ENCODE measurements at places on chromosomes 2 and 18. TPM values are rescaled to one million over a fixed set of nuclear protein-coding genes. Genes with fewer than 3 reads are reported as not detected.

Gene CHAC2
- polyA plus RNA-seq = 2.1 TPM

DNA sequence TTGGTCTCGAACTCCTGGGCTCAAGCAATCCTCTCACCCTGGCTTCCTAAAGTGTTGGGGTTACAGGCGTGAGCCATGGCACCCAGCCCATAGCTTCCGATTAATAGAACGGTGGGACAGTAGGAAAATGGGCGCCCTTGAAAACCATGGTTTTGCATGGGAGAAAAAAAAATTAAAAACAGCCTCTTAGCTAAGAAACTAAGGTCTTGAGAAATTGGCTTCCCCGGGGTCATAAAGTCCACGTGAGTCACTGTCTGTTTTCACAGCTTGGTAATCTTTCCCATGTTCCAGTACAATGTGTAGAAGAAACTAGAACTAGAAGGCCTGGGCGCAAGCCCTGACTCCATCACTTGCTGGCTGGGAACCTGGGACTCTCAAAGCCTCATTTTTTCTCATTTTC is 20.7 kb downstream of the B3GNT2 start:
- DNase-seq = no peak

- peak; percentile 49 for DNase-seq
Measured at GRCh38 chr2:179613701-179614100, 247.7 kb downstream of the ZNF385B start.

Gene FOXD4L1
- not detected for polyA plus RNA-seq

DNA sequence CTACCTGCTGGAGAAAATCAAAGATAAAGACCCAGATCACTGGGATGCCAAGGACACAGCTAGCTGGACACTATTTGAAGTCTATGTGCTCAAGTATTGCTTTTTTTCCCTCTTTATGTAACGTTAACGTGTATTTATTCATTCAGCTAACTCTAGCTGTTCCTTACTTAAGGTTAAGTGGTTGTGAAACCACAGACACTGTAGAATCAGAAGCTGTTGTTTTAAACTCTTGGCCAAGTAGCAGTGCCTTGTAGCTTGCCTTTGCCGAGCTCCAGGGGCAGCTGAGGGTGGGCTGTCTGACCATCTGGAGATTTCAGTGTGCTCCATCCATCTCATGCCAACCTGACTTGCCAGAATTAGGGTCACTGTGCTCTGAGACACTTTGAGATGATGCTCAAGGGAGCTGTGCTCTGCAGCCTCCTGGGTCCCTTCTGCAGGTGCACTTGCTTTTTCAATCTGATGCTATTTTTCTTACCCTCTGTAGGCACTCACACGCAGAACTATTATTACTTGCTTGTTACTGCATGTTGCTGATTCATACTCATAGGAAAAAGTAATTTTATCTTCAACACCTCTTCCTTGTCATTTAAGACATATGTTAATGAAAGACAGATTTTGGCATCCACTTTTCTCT is 116.2 kb downstream of the METTL8 start:
- DNase-seq = no peak

DNA sequence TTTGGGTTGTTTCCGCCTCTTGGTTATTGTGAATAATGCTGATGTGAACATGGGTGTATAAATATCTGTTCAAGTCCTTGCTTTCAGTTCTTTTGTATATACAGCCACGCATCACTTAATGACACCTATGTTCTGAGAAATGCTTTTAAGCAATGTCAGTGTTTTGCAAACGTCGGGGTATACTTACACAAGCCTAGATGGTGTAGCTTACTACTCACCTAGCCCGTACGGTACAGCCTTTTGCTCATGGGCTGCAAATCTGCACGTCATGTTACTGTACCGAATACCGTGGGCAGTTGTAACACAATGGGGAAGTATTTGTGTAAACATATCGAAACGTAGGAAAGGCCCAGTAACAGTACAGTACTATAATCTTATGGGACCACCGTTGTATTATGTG is 12.4 kb downstream of the RALB start:
- DNase-seq = no peak

Gene TMEM150A
- polyA plus RNA-seq = 15.9 TPM

DNA sequence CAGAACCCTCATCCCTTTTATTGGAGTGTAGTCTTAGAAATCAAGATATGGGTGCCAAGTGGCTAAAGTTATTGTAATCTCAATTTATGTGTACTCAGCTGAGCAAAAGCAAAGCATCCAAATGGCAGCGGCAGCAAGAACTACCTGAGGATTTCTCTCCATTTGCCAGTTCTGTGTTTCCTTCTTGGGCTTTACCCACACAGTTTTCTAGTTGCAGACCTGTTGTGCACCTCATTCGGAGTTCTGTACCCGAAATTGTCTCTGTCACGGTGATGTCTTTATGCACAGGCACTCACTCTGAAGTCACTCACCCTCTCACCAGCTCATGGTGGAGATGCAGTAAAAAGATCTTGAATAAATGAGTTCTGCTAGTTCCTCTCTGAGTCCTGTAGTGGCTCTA is 43.6 kb downstream of the INPP4A start:
- DNase-seq = no peak

DNA sequence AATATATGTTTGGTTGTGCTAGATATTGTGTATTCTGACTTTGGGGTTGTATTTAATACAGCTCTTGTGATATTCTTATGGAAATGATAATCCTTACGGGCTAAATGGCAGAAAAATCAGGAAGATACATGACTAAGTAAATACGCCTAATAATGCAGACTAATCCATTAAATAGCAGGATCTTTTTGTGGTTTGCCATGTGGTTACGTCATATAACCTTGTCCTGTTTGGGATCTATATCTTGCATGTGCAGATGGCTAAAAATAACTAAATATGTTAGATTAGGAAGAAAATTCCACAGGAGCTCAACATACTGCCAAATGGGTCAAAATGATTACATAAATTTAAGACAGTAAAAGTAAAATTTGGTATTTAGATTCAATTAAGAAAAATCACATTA is 83.0 kb downstream of the NEB start:
- DNase-seq = no peak

GRCh38 chr2:163269374-163270021 is 430.9 kb upstream of the KCNH7 start:
- no peak for DNase-seq

DNA sequence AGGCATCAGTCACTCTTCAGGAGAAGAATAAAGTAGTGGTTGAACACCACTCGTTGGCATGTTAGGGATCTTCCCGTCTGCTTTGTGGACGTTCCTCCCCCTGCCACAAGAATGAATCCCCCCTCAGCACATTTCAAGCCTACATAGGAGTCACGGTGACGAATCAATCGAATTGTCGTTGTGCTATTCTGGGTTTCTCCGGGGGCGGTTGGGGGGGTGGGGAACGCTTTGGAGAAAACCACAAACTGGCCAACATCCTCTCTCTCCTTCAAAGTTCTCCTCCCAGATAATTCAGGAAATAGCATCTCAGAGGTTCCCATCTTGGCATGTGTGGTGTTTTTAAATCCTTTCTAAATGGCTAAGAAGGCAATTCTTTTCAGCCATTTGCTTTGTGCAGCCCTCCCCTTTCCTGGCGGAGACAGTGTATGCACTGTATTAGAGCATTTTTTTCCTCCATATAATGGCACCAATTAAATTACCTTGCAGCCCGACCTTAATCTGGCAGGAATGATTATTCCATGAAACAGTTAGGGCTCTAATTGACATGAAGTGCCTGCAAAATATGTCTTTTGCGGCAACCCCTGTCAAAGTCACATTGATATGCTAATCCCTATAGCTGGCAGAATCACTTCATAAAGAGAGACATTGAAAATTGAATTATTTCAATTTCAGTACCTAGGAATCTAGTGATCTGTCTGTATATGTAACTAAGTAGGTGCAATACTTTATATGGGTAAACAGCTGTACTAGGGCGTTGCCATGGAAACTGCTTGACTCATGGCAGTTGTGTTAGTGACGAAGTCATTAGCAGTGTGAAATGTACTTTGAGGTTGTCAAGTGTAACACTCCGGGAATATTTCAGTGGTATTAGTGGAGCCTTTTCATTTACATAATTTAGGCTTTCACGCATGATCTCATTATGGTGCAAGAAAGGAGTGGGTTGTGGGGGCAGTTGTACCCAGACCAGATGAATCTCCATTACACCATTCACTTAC is 323.4 kb upstream of the SLC14A2 start:
- no peak for DNase-seq

DNA sequence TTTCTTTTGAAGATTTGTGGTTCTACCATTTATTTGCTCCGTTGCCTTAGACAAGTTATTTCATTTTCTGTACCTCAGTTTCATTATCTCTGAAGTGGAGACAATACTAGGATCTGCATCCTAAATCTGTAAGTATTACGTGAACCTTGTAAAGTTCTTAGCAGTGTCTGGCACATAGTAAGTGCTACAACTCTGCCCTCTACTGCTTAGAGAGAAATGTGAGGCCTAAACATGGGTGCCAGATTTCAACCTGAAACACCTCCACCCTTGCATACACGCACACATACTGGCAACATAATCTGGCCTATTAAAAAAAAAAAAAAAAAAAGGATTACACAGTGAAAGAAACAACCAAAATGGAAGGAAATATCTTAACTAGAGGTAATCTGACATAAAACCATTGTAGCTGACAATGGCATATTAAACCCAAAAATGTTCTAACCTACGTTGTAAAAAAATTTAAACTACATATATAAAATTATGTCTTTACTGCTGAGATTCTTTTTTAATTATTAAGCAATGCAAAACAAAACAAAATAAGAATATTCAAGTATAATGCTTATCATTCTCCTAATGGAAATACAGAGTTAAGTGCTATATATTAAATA is 132.6 kb downstream of the MAP2 start:
- DNase-seq = no peak

DNA sequence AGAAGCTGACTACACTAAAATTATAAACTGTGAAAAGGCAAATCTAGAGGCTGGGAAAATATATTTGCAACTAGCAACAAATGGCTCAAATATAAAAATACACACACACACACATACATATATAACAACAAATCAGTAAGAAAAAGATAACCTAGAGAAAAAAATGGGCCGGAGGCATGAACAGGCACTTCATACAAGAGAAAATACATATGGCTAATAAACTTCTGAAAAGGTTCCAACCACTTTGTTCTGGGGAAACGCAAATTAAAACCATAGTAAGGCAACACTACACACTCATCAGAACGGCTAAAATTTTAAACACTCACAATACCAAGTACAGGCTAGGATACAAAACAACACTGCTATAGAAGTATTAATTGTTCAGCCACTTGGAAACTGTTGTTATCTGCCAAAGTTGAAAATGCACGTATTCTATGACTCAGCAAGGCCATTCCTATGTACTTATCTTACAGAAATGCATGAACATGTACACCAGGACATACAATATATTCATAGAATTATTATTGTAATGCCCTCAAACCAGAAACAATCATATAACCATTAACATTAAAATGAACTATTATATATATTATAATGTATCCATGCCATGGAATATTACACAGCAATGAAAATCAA is 15.6 kb downstream of the WDSUB1 start:
- DNase-seq = no peak

- no peak for DNase-seq
Measured at GRCh38 chr2:240205348-240205747, 64.9 kb upstream of the OTOS start.

- no peak for DNase-seq
Measured at GRCh38 chr18:27577265-27577664, 392.2 kb upstream of the CHST9 start.

- no peak for DNase-seq
Measured at GRCh38 chr18:45802814-45803492, 22.5 kb upstream of the SIGLEC15 start.

DNA sequence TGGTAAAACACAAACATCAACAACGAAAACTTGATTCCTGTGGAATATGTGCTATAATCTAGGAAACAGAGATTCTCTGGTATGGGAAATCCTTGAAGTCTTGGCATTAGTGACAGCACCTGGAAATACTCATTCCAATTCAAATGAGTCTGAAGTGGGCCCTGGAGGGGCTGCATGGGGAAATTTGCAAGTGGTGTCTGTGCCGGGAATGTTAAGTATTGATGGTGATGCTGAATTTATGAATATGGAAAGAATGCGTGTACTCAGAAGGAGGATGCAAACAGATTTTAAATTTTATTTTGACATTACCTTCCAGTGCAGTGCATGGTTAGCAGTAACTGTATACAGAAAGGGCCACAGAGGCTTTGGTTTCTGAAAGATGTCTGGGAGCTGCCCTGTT is 37.2 kb downstream of the PTPRM start:
- no peak for DNase-seq

DNA sequence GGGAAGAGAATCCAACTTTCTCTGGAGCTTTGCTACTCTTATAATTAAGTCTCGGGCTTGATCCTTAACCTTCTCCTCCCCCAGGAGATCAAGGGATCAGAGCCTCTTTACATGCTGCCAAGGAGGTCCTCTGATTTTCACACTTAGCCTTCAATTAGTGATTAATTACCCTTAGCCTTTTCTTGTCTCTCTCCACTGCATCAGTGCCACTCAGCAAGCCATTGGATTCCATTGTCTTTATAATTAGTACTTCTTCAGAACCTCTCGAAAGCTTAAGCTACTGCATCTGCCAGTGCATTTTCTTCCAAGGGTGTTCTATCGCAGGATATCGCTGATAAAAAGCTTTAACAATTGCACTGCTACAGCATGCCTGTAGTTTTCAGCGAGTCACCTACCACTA is 477.0 kb upstream of the MEIS1 start:
- DNase-seq = no peak

DNA sequence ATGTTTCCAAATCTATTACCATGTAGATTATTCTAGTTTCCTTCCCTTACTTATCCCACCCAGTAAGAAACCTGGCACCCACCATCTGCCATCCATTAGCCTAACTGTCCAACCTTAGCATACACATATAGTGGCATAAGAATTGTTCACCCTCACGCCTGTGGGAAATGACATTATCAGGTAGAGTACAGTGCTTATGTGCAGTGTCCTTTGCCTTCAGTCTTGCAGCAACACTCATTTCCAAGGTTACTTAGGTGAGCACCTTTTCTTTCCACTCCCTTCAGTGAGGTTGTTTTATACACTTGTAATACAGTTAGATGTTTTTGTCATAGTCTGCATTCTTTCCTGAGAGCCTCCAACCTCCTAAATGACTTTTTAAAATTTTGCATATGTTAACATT is 18.1 kb downstream of the AQP12B start:
- DNase-seq = no peak

DNA sequence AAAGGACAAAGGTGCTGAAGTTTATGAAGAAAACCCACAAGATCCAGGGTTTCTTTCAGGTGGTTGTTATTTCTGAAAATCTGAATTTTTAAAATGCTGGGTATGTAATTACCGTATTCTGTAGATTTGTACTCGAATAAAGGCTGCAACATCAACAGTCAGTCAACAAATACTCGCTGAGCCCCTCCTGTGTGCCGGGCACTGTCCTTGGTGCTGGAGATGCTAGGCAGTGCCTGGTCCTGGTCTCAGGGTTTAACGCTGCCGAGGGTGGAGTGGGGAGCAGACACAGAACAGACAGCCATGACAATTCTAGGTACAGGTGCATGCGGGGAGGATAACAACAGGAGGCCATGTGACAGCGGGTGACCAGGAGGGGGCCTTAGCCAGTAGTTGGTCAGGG is 27.2 kb upstream of the PDIA6 start:
- DNase-seq = no peak

Measured in right lung (tissue), 10 donors.